D721Med (cell line): ENCODE measurements at places on chromosomes 12 and 14.

DNA sequence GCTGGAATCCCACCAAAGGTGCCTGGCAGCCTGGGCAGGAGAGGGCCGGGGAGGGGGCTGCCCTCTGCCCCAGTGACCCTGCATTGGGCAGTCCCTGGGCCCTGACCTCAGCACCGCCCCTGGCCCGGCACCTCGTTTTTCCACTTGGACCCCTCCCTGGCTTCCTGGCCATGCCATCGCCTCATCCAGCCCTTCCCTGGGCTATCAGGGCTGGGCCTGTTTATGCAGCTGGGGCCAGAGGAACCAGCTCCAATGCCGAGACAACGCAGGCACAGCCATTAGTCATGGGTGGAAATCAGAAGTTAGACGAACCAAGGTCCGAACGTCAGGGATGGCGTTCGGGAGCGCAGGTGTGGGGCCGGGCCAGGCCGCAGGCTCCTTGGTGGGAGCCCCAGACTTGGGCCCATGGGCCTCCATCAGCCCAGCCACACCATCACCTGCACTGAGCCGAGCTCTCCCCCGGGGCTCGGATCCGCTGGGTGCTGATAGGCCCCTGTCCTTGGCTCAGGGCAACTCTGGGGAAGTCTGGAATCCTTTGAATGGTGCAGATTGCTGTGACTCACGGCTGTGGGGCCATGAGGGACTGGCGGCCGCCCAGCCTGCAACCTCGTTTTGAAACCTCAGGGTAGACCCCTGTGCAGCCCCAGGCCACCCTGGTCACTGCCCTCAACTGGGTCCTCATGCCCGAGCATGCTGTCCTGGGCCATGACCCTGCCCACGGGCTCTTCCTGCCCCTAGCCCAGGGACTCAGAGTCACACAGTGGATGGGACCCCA, 169.4 kb downstream of the KIF26A start:
- DNase-seq, result no peak

GRCh38 chr14:51867741-51868140, 7.3 kb downstream of the GNG2 start:
- DNase-seq, result no peak

DNA sequence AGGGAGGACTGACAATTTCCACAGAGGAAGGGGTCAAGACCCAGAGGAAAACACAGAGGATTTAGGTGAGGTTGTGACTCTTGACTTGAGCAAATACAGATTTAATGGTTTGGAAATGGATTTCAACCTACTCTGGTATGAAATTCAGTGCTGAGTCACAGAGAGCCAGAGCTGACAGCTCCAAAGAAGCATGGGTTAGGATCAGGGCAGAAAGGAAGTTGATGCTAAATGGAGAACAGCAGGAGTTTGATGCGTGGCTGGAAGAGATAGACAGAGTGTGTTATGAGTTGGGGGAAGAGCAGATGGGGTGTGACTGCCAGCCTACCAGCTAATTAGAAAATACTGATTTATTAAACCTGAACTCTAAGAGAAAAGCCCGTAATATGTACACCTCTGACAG, 272.6 kb downstream of the FOXG1 start:
- DNase-seq, result no peak

DNA sequence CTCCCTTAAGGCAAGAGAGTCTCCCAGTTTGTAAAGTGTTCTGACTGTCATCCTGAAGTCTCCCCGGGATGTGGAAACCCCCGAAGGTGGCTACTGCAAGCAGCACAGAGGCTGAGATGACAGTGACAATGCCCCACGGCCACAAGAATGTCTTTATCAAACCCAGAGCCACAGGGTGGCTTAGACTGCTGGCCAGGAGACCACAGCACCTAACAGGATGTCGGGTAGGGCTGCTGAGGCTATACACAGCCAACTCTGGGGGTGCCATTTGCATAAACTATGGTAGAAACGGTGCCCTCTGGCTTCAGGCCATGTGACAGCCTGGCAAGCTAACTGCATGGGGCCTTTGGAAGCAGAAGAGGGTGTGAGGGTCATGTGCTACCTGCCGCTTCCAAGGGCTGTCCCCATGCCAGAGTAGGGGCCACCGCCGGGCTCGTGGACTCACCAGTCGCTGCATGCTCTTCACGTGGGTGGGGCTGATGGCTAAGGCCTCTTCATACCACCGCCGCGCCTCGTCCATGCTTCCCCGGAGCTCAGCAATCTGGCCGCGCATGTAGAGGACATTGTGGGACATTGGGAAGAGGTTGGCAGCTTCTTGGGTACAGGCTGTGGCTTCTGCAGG, 180.9 kb downstream of the CALM1 start:
- DNase-seq, result no peak

DNA sequence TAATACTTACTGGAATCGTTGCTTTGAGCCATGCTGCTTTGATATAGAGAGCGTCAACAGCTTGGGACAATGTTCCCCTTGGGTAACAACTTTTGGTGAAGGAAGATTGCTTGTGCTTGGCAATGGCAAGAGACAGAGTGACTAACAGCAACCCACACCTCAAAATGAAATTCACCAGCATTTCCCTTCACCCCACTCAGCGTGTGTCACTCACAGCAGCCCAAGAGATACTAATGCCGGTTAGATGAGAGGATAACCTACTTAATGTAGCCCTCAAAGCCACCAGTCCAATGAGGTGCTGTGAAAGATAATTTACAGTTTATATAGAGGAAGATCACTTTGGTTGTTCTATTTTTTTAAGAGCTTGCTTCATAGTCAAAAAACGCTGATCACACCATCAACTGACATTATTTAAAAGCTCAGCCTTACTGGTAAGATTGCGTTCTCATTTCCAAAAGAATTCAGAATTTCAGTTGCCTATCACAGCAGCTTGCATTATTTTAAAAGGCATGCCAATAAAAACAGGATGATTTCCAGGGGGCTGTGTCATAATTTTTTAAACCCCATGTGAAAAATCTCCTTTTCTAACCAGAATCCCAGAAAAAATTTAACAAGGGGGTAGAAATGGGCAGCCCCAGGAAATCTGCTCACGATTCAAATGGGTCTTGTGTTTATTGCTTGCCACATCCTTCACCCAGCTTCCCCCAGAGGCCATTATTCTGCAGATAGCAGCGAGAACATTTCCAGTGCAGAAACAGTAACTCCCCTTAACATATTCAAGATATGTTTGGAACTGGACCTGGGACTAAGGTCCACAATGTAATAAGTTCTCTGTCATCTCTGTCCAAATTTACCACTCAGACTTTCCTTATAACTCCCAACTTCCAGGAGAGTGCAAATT, at the start of gene IL26:
Gene IL26, minus strand, starts transcription at position 235 of the 901 bp plus-strand sequence. Its CDS starts 54 bp downstream, at position 181.
- no peak for DNase-seq

- no peak for DNase-seq
Observed at GRCh38 chr12:25051656-25052195, 102.8 kb upstream of the BCAT1 start.

GRCh38 chr12:93116632-93117031, 187.5 kb upstream of the EEA1 start:
- DNase-seq, result no peak

GRCh38 chr14:105137481-105138020, 31.0 kb downstream of the JAG2 start:
- DNase-seq, result no peak

GRCh38 chr12:45214749-45215418, 1.0 kb upstream of the ANO6 start:
- DNase-seq, result no peak

DNA sequence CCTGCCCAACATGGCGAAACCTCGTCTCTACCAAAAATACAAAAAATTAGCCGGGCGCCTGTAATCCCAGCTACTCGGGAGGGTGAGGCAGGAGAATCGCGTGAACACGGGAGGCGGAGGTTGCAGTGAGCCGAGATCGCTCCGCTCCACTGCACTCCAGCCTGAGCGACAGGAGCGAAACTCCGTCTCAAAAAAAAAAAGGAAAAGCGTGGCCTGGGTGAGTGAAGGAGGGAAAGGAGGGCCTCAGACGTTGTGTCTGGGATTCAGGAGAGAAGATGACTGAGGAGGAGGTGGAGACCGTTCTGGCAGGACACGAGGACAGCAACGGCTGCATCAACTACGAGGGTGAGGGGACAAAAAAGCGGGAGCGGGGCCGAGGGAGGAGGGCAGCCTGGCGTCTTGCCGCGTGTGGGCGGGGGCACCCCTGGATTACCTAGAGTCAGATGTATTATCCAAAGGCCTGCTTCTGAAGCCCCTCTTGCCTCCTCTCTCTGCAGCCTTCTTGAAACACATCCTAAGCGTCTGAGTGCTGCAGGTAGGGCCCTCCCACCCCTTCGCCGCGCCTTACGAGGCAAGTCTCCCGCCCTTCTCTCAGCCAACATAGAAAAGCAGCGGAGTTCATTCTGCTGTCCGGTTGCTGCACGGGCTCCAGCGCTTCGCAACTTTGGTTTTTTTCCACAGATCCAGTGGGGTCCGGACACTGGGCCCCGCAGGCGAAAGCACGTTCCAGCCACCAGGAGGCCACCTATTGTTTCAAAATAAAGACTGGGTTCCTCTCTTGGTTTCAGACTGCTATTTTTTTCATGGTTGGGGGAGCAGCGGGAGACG, 744 bp upstream of the MYL6 start:
- DNase-seq, result peak; percentile 55

- no peak for DNase-seq
Observed at GRCh38 chr14:86299994-86300393, 770.0 kb downstream of the FLRT2 start.

DNA sequence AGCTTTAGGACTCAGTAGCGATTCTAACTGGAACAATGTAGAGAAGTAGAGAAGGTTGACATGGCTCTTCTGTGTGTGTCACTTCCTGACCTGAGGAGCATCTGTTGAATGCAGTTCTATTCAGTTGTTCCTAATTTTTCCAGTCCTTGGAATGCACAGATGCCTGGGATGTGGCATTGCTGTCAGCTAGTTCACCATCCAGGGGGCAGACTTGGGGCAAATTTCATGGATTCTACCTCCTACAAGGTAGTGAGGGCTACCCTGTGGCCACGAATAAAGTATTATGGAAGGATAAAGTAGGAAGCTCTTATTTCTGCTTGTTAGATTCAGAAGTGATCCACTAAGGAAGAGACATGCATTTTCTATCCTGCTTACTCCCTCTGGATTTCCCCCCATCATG, 74.4 kb upstream of the GPATCH2L start:
- DNase-seq, result no peak
